NCI-H1436 (cell line): ENCODE measurements at places on chromosomes 16 and 17.

GRCh38 chr17:7132511-7133094 is 18.0 kb upstream of the ASGR2 start:
- no peak for DNase-seq

DNA sequence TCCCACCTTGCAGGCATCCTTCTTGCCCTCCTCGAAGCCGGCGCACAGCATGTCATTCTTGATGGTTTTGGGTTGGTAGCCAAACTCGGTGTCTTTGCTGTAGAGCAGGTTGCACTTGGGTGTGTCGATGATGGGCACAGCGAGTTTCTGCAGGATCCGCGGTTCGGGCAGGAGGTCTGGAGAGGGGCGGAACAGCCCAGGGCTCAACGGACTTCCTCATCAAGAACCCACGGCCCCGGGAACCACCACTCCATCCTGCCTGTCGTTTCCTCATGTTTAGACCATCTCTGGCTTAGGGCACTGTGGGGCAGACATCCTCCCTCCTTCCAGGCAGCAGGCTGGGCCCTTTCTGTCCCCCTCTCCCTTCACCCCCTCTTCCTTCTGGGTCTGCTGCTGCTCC is 6.5 kb downstream of the PRSS27 start:
- DNase-seq, result no peak

GRCh38 chr16:58500430-58501241 is 693 bp downstream of the NDRG4 start:
- DNase-seq, result peak; percentile 27

- no peak for DNase-seq
These were observed 71.9 kb downstream of the N4BP1 start for GRCh38 chr16:48537909-48538745.

GRCh38 chr17:47618410-47618809 is 31.3 kb upstream of the KPNB1 start:
- no peak for DNase-seq

DNA sequence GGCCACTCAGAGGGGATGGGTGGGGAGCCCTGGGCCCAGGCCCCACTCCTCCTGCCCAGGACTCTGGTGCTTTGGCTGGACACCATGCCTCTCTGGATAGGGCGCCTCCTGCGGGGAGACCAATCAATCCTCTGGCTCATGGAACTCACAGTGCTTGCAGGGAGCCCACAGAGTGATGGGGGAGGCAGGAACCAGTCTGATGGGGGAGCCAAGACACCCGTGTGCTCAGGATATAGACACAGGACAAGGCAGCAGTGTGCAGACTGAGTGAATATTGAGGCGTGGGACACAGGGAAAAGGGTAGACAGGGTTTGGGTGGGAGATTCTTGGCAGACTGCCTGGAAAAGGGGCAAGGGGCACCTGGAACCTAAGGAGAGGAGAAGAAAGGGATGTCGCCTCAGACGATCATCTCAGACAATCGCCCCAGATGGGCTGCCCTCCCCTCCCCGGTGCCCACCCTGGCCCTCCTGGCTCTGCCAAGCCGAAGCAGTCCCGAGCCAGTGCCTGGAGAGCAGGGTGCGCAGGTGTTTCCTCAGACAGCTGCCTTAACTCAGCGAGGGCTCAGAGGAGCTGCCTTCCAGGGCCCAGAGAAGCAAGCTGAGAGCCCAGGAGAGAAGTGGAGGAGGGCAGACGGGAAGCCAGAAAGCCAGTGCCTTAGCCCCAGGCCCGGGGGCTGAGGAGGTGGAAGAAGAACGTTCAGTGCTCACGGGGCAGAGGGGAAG is 37.4 kb upstream of the DLX4 start:
- peak; percentile 49 for DNase-seq

- no peak for DNase-seq
These were observed 55.7 kb downstream of the IRX5 start for GRCh38 chr16:54986409-54986808.

DNA sequence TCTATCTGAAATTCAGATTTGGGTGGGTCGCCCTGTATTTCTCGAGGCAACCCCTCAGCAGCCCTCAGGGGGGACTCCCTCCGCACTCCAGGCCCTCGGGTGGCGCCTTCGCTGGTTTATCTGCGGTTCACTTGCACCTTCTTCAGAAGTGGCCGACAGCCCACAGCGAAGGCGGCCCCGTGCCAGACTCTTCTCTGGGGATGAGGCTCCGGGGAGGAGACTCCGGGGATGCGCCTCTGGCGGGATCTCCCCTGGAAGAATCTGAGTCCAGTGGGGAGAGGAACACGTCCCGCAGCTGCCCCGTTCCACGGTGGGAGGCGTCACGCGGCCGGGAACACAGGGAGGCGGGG is 63.9 kb upstream of the DNAJA2 start:
- DNase-seq, result no peak

GRCh38 chr17:33520426-33521330 is 227.6 kb upstream of the ASIC2 start:
- peak; percentile 15 for DNase-seq

DNA sequence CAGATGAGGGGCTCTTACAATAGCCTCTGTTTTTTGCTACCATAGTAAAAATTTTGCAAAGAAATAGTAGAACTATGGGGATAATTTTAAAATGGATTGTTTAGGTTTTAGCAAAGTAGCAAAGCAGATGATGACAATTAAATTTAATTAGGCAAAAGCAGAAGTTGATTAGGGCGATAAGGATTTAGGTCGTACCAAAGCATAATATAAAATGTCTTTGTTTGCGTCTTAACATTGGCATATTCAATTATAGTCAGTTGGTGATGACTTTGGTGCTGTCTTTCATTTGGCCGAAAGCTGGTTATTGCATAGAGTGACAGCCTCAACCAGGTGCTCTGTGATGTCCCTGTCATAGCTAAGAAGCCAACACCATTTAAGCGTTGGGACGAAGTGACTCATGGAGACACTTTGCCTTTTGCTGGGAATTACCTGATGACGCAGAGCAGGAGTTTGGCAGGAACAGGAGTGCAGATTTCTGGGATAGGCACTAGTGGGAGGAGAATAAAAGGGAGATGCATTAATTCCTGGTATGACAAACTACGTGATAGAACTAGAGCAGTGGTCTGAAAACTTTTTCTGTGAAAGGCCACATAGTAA is 38.3 kb downstream of the MAP2K6 start:
- DNase-seq, result no peak

GRCh38 chr16:57263541-57264351 is 18.7 kb downstream of the ARL2BP start:
- no peak for DNase-seq

- DNase-seq, result no peak
These were observed 84.9 kb upstream of the CDC42EP4 start for GRCh38 chr17:73396431-73397277.

- DNase-seq, result no peak
These were observed 3.7 kb downstream of the CBLN1 start for GRCh38 chr16:49277766-49278566.

- no peak for DNase-seq
These were observed 139.0 kb downstream of the STX8 start for GRCh38 chr17:9436630-9437029.

- no peak for DNase-seq
These were observed 169.4 kb downstream of the ABCA8 start for GRCh38 chr17:68785565-68786486.

GRCh38 chr16:1650131-1650530 is 27.9 kb upstream of the JPT2 start:
- DNase-seq, result no peak

DNA sequence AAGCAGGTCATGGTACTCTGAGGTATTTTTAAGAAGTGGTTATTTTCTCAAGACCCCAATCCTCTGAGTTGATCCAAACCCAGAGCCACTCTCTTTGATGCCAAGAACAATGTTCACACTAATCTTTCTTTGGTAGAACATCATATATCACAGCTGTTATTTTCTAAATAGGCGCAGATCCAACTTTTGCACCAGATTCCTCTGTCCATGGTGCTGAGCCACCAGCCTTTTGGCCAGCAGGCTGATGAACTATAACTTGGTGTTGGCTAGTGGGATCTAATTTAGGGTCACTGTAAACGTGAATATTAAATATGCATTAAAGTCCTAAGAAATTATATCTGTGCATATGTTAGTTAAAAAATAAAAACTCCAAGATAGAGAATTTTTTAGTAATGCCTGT is 7.0 kb upstream of the ZKSCAN2 start:
- DNase-seq, result no peak

DNA sequence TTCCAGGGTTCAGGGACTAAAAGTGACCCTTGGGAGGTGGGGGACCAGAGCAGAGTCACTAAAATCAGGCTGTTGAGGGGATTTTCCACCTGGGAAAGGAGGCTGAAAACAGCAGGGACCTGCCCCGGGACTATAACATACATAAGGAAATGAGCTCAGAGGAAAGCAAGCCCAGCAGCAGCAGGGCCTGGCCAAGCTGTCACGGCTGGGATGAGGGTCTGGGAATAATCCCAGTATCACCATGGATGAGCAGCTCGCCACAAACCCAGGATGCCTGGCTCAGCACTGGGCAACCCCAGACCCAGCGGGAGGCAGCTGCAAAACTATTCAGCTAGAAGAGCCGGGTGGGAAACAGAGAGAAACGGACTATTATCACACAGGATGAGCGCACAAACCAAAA is 72.4 kb downstream of the RPH3AL start:
- no peak for DNase-seq

GRCh38 chr17:49993423-49994060 is 1.5 kb downstream of the DLX3 start:
- DNase-seq, result no peak

DNA sequence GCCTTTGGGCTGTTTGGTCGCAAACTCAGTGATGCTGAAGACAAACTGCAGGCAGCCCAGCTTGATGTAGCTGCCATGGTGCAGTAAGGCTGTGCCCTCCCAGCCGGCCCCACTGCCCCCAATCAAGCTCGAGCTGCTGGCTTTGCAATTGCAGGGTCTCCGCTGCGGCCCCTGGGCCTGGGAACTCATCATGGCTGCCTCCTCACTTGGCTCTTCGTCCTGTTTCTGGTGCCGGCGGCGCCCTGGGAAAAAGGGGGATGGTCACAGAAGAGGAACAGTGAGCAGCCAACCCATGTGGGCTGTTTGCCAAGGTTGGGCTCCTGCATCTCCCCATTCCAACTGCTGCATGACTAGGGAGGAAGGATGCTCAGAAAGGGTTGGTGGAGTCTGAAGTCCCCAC is 3.4 kb upstream of the DHRS13 start:
- no peak for DNase-seq

DNA sequence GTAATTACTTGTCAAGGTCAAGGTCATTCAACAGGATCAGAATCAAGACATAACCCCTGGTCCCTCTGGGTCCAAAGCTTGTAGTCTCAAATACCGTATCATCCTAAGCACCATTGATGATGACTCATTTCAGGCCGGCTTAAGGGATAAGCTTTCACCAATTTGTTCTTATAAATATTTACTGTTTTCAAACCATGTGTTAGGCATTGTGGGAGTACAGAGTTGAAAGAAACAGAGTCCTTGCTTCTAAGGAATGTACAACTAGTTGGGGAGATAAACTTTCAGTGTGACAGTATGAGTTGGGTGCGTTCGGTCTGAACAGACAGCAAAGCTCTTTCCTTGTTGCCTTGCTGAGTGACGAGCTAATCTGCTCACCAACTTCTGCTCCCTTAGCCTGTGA is 183.5 kb upstream of the MAF start:
- DNase-seq, result no peak

DNA sequence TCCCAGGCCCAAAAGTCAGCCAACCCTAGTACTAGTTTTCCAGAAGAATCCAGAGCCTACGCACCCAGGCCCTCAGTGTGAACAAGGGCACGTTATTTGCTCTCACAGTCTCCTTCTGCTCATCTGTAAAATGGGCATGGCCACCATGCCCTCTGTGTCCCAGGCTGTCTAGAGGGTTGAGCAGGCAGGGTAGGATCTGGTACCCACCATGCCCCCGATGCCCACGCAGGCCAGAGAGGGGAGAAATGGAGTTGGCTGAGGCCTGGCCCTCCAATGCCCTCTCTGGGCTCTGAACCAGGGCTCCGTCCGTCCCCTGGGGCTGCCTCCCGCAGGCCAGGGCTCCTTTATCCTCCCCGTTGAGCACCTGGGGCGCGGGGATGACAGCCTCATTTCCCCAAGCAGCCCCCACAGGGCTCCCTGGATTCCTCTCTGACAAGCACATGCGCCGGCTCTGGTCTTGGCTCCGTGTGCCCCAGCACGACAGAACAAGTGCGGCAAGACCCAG is 9.1 kb upstream of the BAHCC1 start:
- DNase-seq, result no peak

GRCh38 chr17:44971776-44972483 is 3.8 kb upstream of the C1QL1 start:
- no peak for DNase-seq

GRCh38 chr17:56149266-56150036 is 3.8 kb upstream of the ANKFN1 start:
- no peak for DNase-seq

- no peak for DNase-seq
These were observed 2.7 kb downstream of the TOM1L1 start for GRCh38 chr17:54903375-54903774.

DNA sequence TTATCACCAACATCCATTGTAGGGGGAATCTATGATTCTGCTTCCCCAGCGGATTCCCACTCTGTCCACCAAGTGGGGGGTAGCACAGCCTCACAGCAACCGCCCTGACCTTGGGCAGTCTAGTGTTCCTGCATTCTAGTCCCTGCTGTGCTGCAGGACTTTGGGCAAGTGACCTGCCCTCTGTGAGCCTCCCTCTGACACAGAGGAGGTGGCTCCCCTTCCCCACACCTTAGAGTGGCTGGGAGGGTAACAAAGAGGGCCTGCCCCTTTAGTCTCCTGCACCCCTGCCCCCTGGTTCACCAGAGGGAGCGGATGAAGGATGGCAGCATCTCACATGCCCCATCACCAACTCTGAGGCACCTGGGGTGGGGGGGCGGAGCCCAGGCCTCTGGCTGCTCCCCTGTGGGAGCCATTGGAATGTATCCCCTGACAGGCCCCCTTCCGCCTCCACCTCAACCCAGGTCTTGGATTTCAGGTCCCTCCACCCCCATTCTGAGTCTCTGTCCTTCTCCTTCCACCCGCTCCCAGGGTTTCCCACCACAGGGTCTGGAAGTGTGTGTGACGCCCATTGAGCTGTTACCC is 10.1 kb downstream of the GAS2L2 start:
- no peak for DNase-seq

DNA sequence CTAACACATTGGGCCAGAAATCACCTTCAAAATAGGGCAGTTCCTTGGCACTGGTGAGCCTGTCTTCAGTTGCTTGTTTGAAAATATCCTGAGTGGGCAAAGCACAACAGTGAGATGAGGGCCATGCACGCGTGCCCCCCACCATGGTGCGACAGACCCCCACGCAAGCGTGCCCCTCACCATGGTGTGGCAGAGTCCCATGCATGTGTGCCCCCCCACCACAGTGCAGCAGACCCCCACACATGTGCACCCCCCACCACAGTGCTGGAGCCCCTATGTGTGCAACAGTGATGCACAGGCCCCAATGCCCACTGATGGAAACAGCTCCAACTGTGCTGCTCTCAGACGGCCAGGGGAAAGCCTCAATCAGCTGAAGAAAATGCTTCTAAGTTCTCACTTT is 18.8 kb upstream of the TRAP1 start:
- no peak for DNase-seq

- no peak for DNase-seq
These were observed 16.9 kb downstream of the PDZD9 start for GRCh38 chr16:21984062-21984461.

DNA sequence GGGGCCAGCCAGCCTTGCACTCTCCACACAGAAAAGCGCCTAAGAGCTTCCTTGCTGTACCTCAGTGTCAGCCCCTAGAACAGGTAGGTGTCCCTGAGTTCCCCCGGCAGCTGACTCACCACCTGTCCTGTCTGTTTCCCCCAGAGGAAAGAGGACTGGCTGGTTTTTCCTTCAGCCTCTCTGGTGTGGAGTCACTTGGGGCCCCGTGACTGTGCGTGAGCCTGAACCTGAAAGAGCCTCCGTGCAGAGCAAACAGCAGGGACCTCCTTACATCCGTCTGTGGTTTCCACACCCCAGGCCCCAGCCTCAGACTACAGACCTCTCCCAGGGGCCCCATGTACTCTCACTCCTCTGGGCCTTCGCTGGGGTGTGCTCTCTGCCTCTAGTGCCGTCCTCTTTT is 87.8 kb downstream of the GNAO1 start:
- no peak for DNase-seq
